ENCODE measurements at places on chromosomes 1 and 21.

- no peak for DNase-seq
These were observed 80.1 kb upstream of the CD55 start for GRCh38 chr1:207241164-207241934.

- no peak for DNase-seq
These were observed 27.6 kb downstream of the TTC39A start for GRCh38 chr1:51302746-51303145.

DNA sequence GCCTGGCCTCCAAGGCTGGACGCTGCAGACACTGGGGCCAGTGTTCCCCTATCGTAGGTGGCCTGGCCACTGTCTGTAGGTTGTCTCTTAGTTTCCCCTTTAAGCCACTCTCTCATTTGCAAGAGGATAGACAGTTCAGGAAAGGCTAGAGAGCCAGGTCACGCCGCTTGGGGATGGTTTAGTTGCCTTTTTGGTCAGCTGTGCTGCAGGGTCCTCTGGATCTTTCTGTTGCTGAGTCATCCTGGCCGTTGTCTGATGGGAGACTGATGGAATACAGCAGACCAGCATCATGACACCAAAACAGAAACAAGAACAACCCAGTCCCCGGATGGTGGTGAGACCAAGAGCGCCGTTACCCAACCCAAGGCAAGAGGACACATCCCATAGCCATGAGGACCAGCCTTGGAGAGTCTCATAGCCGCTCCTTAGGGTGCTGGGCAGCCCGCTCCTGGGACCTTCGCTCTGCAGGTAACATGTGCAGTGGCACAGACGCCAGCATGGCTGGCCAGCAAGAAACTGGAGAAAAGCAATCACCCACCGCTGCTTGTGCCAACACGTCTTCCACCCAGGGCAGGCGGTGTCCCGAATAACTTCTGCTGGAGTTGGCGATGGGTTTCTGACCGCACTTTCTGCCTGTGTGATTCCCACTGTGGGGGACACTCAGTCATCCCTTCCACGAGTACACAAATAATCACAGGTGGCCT lies 79.1 kb upstream of the COL6A1 start:
- no peak for DNase-seq

GRCh38 chr1:9595156-9595967 lies 6.7 kb downstream of the TMEM201 start:
- no peak for DNase-seq

DNA sequence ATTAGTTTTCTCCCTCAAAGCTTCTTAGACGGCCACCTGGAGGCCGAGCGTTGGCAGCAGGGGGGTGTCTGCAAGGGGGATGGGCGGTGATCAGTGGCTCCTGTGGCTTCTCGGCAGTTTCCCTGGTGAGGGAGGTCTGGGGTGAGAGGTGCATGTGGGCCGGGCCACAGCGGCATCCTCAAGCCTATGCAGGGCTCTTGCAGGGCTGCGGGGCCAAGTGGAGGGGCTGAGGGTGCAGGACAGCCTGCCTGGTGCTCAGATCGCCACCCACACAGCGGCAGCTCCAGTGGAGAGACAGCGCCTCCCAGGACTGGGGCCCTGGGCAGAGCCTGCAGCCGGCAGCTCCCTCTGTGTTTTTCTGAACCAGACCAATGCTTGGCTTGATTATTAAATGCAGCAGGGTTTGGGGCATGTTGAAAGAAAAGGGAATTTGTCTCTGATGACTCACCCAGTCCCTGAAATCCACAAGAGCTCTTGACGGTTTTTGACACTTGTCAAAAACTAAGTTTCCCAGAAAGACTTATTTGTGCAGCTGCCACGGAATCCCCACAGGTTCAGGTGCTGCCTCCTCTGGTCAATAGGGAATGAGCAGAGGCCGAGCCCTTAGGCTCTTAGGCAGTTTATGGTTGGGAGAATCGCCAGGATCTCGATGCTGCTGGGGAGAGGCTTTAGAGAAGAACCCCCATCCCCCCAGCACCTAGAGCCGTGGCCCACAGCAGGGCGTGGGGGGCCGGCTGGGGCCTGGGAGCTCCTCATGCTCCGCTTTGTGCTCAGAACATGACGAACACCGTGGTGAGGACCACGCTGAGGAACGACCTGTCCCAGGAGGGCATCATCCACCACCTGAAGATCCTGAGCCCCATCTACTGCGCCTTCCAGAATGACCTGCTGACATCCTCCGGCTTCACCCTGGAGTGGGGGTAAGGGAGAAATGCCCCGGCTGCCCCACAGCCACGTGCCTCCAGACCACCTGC lies 54.7 kb downstream of the UMODL1 start:
- DNase-seq: no peak

- no peak for DNase-seq
These were observed 59.1 kb downstream of the ITPKB start for GRCh38 chr1:226679853-226680516.

- peak; percentile 9 for DNase-seq
These were observed 9.1 kb downstream of the OLIG1 start for GRCh38 chr21:33078907-33079582.

- no peak for DNase-seq
These were observed 5.8 kb upstream of the TGFB2 start for GRCh38 chr1:218339267-218339831.

DNA sequence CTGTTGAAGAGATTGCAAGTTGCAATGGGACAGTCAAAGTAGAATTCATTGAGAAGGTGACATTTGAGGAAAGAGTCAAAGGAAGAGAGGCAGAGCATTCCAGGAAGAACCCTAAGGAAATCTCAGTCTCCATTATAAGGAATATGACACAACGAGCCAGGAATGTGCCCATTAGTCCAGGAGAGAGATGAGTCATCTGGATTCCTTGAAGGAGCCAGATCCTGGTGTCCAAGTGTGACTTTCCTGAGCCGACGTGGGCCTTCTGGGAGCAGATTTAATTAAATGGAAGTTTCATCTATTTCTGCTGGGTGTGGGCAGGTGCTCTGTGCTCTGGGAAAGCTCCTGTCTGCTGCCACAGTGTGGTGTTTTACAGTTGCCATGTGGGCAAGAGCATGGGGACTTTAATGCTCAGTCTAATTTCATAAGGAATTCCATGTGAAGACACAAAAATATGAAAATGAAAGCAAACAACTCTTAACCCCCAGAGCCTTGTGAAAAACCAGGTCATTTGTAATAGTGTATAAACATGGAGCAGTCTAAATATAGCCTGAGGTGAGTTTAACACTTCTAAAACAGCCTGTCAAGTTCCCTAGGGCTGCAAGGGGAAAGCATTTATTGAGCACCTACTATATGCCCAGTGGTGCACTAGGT lies 111.4 kb upstream of the ARTN start:
- DNase-seq: peak; percentile 51

DNA sequence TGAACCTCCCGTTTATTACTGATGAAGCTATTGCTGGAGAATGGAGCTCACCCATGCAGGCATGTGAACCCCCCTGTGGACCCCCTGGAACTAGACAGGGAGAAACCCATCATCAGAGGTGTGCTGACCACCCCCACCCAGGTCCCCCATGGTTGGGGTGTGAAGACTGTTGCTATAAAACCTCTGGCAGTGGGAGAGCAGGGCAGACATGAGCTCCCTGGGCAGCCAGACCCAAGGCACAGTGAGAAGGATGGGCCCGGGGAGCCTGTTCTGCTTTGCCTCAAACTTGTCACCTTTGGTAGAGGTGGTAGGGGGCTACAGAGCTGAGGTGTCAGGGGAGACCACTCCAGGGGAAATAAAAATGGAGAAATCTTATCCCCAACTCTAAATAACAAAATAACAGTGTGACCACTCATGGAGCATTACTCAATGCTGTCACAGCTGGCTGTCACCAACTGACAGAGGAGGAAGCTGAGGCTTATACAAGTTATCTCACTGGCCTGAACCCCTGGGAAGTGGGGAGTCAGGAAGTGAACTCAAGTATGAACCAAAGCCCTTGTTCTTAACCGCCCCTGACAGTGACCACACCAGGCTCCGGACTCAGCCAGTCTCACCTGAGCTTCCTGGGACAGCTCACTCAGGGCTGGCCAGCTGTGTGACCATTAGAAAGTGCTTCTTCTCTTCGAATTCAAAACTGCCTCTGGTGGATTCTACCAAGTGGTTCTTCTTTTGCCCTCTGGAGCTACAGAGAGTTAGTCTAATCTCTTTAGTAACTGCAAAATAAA lies 698.8 kb downstream of the MATN1 start:
- DNase-seq: no peak

DNA sequence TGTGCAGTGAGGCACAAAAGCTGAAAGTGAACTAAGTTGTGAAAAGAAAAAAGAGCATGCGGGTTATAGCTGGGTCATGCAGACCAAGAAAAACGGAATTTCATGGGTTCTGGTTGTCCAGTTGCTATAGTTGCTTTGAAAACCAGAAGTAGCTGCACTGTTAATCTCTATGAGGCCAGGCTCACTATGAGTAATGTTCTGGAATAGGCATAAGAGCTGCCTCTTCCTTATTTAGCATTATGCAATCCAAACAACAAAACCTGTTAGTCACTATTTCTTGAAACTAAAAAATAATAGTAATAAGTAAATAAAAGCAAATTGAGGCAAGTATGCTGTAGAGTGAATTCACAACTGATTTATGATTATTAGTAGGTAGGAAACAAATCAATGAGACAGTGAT lies 1383.7 kb downstream of the MRPL39 start:
- no peak for DNase-seq

GRCh38 chr1:84370831-84371394 lies 27.4 kb upstream of the DNASE2B start:
- DNase-seq: no peak

DNA sequence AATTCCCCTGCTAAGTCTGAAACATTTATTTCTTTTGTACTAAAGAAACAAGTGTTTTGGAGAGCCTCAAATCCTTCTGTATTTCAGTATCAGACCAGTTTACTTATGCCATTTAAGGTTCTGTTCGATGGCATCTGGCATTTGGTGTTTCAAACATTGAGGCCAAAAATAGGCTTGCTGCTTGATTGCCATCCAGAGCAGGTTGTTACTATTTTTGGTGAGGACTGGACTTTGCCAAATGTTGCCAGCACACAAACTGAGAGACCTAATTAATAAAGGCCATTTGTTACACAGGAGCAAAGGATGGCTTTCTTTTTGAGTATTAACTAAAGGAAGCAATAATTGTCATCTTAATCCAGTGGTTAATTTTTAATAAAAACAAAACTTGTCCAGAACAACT lies 26.2 kb downstream of the VPS45 start:
- no peak for DNase-seq

DNA sequence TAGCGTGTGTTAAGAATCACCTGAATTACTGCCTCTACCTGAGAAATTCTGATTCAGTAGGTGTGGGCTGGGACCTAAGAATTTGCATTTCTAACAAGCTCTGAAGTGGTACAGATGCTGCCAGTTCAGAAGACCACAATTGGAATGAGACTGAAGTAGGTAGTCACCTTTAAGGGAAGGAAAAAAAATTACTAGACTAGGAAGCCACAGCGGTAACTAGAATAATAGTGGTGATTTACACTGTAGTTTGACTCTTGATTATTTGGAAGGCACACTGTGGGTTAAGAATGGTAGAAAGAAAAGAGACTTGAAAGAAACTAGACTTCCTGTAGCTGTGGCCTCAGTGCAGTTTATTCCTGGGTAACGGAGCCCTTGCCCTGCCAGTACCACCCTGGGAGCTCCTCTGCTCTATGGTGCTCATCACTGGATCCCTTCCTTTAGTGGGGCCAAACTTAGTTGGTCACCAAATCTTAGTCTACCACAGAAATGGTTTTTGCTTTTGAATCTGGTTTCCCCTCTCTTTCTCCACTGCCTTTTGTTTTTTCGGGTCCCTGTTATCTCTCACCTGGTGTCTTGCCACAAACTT lies 43.6 kb downstream of the ARID1A start:
- DNase-seq: no peak

GRCh38 chr1:114718661-114719423 lies 2.3 kb upstream of the NRAS start:
- DNase-seq: peak; percentile 28

DNA sequence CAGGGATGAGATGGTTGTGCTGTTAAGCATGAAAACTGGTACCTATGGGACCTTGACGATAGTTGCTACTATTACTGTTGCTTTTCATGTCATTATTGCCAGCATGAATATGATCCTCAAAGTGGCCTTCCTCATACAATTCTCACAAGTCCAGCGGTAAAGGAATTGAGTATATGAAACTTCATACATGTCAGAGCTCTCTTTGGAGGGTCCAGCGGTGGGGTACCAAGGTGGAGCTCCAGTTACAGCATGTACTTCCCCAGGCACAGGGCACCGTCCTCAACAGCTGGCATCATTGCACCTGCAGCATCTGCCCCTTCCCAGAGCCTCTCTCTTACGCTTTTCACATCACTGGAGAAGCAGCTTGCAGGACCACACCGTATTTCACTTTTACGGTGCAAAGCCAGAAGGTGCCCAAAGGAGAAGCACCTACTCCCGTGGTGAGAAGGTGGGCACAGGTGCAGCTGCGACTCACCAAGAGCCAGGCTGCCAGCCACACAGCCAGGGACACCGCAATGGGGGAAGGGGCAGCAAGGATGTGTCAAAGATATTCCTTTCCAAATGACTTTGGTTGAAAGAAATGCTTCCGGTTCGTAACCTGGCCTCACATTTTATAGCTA lies 166.4 kb upstream of the IRF2BP2 start:
- no peak for DNase-seq

DNA sequence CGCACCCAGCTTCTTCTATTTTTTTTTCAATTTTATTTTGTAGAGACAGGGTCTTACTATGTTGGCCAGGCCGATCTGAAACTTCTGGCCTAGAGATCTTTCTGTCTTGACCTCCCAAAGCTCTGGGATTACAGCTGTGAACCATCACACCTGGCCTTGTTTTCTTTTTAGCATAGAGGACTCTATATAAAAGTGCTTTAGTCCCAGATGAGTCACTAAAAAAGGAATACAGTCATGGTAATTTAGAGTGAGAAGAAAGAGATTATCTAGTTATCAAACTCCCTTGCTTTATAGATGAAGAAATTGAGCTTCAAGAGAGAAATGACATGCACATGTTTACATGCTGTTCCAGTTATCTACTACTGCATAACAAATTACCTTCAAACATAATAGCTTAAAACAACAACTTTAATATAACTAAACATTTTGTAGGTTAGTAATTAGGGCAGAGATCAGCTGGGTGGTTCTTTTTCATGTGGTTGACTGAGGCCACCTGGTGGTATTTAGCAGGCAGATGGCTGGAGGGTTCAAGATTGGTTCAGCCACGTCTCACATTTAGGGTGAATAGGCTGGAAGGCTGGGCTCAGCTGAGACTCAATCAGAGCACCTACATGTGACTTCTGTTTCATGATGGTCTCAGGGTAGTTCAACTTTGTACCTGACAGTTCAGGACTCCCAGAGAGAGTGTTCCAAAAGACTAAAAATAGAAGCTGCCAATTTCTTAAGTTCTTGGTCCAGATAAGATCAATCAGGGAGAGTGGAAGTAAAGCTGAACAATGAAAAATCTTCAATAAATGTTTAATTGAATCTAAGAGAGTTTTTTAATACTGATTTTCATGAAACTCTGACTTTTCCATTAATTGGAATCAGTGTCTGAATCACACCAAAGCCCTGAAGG lies 16.9 kb upstream of the MTF2 start:
- DNase-seq: no peak

- no peak for DNase-seq
These were observed 166.7 kb downstream of the ADGRL4 start for GRCh38 chr1:78839704-78840277.

- DNase-seq: no peak
These were observed 17.2 kb upstream of the C2CD2 start for GRCh38 chr21:41970751-41971653.

Data from AG04449 (cell line).